ENCODE measurements at places on chromosomes 13 and 19.

- DNase-seq: peak; percentile 10
These were observed 500 bp downstream of the ZFP30 start for GRCh38 chr19:37654629-37655300.

DNA sequence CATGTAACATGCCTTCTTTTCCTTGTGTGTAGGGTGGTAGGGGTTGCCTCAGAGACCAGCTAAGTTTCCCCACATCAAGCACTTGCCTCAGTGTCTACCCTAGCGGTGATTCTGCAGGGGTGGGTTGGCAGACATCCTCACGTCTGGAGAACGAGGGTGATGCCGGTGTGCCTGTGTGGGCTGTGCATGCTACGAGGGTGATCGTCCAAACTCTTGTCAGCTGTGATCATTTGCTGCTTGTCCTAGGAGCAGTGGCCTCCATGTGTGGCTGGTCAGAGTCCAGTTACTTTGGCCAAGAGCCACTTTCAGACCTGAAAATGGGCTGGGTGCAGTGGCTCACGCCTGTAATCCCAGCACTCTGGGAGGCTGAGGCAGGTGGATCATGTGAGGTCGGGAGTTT, 5.1 kb downstream of the GPI start:
- no peak for DNase-seq

GRCh38 chr13:82344867-82345266, 1537.4 kb downstream of the SLITRK1 start:
- no peak for DNase-seq

DNA sequence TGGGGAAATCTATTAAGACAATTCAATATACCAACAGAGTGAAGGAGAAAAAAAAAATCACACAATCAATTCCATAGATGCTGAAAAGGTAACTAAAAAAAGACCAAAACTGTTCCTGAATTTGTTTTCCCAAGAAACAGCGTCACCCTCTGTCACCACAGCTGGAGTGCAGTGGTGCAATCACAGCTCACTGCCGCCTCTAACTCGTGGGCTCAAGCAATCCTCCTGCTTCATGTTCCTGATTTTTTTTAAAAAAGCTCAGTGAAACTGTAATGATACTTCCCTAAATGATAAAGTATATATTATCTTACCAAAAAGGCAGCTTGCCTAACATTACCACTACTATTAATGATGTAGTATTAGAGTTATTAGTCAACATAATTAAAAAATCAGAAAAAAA, 19.6 kb upstream of the ZFP14 start:
- DNase-seq: no peak

DNA sequence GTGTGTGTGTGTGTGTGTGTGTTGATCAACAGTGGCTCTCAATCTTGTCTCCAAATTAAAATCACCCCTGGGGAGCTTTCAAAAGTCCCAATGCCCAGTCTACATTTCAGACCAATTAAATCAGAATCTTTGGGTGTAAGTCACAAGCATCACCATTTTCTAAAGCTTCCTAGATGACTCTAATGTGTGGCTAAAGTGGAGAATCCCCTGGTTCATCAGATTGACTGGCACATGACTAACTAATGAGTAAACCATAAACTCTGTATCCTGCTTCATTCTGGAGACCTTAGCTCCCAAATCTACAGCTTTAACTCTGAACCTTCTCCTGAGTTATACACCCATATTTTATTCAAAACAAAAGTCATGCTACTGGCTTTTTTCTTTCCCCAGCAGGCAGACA, 131.3 kb downstream of the SUCLA2 start:
- no peak for DNase-seq

- DNase-seq: no peak
These were observed 1.1 kb downstream of the TNNI3 start for GRCh38 chr19:55156202-55157063.

DNA sequence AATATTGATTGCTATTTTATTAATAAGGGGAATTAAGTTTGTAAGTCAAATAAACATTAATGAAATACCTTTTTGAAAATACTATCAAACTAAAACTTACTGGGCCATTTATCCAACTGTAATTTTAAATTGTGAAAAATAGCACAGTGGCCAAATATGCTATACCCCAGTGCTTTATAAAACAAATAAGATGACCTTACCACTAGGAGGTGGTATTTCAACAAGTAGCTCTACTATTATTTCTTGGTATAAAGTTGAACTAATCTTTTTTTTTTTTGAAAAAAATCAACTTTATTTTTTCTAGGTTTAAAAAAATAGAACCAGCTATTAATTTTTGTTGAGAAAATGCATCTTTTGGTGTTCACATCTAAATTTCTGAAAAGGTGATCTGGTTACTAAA, 14.7 kb downstream of the LACC1 start:
- DNase-seq: no peak

DNA sequence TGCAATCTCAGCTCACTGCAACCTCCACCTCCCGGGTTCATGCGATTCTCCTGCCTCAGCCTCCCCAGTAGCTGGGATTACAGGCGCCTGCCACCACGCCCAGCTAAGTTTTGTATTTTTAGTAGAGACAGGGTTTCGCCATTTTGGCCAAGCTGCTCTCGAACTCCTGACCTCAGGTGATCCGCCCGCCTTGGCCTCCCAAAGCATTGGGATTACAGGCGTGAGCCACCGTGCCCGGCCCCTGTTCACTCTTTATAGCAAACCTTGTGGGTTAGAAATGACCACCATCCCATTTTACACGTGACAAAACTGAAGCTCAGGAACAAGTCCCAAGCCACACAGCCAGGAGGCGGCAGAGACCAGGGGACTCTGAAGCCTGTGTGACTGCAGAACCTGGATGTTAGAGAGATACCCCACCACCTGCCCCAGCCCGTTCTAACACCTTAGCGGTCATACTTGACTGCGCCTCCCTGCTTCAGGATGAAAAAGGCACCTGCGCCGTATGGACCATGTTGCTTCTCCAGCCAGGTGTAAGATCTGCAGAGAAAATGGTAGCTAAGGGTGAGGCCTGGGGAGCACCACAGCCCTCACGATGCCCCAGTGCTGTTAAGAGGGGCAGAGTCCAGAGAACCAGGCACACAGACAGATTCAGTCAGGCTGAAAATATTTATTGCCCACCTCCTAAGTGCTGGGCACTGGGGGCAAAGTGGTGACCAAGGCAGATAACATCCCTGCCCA, 3.6 kb downstream of the DMAC2 start:
- no peak for DNase-seq

DNA sequence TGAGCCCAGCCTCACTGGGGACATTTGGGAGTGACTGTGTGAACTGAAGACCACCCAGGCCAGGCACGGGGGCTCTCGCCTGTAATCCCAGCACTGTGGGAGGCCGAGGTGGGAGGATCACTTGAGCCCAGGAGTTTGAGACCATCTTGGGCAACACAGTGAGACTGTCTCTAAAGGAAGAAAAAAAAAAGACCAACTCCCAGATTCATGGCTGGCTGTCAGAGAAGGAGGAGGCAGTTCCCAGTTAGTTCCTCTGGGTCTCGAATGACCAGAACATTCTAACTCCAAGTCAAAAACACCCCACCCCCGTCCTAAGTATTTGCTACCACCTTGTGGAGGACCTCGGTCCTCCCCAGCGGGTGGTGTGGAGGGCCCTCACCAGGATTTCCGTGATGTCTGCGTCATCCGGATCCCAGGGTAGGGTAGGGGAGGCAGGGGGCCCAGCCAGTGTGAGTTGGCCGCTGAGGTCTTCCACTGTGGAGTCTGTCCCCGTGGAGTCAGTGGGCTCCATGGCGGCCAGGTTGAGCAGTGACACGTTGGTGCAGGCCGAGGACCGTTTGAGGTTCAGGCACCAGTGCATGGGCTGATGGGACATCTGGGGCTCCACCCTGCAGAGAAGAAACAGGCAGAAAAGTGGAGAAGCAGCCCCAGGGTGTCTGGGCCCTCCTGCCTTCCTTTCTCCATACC, 1.3 kb downstream of the TSKS start:
- DNase-seq: no peak

DNA sequence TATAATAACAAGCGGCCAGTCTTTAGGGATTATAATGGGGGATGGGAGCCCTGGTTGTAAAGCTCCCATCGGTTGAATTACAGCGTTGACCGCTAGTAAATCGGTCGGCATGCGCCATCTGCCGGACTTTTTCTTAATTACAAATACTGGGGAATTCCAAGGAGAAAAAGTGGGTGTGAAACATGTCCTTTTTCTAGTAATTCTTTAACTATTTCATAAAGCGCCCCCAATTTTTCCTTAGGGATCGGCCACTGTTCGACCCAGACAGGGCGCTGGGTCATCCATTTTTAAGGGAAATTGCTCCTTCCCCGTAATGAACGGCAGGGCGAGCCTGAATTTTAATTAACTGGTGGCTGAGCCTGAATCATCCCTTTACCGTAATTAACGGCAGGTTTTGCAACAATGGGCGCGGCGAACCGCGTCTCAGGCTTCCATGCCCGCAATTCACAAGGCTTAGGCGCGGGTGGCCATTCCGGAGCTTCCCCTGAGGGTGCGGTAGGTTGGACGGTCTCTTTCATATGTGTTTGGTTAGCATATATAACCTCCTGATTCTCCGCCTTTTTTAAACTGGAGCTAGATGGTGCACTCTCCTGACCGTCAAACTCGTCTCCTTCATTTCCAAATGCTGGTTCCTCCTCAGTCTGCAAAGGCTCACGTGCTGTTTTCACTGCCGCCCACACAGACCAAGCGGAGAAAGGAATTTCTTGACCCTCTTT, 30.2 kb upstream of the EVI5L start:
- peak; percentile 21 for DNase-seq

- no peak for DNase-seq
These were observed 62.9 kb upstream of the KLHL1 start for GRCh38 chr13:70171151-70171550.

DNA sequence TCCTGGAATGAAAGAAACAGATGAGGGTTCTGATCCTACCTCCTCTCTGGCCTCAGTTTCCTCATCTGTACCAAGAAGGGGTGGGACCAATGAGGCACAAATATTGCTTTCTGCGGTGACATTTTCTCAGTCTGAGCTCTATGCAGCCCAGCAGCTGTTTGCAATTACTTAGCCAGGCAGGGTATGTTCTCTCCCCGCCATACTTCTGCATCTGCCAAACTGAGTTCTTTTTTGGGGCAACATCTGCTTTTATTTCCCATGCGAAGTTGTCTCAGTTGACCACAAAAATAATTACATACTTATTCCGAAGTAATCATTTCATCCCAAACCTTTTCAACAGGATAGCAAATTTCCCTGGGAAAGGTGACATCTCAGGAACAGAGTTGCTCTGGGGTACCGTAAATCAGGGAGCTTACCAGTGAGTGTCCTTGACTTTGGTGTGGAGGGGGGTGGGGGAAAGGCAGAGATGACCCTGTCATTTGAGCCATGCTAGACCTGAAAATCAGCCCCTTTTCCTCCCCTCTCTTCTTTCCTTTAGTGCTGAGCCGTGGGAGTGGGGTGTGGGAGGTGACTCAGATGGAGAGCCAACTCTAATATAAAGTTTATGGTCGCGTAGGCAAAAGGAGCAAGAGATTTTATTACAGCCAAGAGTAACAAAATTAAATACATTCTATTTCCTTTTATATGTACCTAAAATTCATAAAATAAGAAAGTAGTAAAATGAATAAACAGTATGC, 165.7 kb upstream of the KL start:
- no peak for DNase-seq

DNA sequence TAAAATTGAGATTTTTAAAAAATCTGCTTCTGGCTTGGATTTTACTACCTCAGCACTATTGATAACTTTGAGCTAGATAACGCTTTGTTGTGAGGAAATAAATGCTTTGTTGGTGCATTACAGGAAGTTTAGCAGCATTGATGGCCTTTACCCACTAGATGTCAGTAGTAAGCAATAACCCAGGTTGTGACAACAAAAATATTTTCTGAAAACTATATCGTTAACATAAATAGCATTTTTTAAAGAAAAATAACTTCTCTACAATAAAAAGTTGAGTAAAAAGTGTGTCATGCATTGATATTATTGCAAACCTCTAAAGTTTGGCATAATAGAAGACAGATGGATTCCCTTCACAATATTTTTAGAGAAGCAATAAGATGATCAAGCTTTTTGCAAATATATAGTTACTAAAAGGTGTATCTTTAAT, 1246.5 kb downstream of the UQCRFS1 start:
- no peak for DNase-seq

- DNase-seq: no peak
These were observed 28.4 kb downstream of the TMTC4 start for GRCh38 chr13:100646030-100646673.

DNA sequence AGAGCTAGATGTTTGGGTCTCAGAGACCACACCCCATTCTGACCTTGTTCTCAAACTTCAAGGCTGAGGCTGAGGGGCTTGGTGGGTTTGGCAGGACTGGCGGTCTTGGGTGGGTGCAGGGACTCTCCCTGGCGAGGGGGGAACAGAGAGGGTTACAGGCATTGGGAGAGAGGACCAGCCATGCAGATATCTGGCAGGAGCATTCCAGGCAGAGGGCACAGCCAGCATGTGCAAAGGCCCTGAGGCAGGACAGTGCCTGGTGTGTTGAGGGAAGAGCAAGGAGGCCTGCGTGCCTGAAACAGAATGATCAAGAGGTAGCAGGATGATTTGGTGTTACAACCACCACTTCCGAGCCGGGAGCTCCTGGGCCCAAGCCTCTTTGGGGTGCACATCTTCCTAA, 27.4 kb downstream of the NFILZ start:
- DNase-seq: no peak

DNA sequence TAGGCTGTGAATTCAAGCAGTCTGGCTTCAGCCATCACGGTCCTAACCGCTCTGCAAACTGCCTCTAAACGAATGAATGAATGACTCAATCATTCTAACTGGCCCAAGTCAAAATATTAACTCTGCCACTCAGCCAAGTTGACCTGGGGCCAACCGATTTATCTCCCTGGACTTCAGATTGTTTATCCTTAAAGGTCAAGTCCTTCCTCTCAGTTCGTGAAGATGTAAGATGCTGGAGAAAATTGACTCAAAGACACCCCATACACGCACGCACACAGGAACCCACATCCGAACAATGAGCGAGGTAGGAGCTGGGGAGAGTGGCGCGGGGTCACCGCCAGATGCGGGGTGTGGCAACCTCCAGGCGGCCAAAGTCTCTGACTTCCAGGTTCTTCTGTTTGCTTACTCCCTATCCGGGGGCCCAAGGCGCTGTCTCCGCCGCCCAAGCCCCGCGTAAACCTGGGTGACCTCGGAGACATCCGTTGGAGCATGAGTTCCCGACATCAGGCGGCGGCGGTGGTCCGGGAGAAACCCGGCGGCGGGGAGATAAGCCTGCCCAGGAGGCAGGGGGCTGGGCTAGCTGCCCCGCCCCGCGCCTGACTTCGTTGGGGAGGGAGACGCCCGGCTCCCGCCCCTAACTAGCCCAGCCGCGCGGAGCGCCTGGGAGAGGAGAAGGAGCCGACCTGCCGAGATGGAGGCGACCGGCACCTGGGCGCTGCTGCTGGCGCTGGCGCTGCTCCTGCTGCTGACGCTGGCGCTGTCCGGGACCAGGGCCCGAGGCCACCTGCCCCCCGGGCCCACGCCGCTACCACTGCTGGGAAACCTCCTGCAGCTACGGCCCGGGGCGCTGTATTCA, at the start of gene CYP2S1:
CYP2S1 (plus strand) TSS at position 646 of the 856 bp plus-strand sequence; CDS start at position 692, 46 bp downstream.
- no peak for DNase-seq

- DNase-seq: no peak
These were observed 6.3 kb upstream of the GRIN3B start for GRCh38 chr19:993831-994393.

GRCh38 chr13:69866555-69866954, 241.1 kb upstream of the ATXN8OS start:
- no peak for DNase-seq

Data from stimulated activated naive CD4-positive, alpha-beta T cell treated with Interleukin-2 at 50 U/mL for 16 hours (primary cell).